ENCODE measurements at places on chromosomes 2 and 18.

GRCh38 chr18:66601649-66602048 is 2.2 kb downstream of the CDH19 start:
- no peak for DNase-seq

DNA sequence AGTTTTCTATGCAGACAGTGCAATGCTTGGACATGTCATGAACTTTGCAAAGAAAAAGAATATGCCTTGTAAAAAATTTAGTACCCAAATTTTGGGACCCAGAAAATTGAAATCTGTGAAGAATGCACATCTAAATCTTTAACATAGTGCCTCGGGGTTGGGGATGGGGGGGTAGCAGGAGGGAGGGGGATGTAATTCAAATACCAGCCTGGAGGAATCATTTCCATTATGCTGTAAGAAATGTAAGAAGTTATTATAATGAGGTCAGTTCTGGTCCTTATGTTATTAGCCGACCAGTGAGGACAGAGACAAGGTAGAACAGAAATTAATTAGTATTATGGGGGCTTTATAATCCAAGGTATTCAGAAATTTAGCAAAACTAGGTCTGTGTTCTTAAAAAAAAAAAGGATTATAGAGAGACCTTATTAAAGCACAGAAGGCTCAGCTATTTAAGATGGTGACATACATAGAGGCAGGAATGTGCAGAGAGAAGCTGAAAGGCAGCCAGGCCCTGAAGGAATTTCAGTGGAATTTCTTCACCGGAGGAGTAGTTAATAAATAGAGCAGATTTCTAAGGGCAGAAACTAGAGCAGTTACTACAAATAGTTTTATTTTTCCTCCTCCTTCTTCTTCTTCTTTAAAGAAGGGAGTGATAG is 89.0 kb upstream of the RBMS1 start:
- no peak for DNase-seq

GRCh38 chr2:217937446-217937845 is 65.3 kb downstream of the TNS1 start:
- DNase-seq, result no peak

GRCh38 chr2:109209412-109209811 is 80.4 kb downstream of the SH3RF3 start:
- DNase-seq, result no peak

GRCh38 chr2:241009601-241010530 is 11.4 kb downstream of the SNED1 start:
- peak; percentile 48 for DNase-seq

DNA sequence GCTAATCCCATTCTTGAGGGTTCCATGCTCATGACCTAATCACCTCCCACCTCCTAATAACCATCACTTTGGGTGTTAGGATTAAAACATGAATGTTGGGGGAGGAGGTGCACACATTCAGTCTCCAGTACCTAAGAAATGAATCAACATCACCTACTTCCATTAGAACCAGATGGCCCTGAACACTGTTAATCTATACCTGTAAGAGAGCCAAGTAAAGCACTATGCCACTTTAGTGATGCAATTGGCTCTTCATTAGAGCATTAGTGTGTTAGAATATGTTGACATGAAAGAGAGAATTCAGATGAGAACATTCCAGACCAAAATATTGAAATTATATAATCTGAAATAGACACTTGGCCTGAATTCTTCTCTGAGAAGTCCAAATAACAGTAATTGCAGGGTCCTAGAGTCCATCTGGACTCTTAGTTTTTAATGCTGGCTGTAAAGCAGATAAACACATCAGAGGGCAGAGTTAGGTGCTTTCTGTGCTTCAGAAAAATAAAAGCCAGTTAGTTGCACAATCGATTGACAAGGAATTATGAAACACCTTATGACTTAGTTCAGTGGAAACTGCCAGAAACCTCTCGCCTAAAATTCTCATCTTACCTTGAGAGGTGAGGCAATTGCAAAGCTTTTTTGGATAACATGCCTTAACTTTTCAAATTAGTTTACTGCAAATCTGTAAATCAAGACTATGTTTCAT is 923.7 kb downstream of the SLC4A3 start:
- DNase-seq, result no peak

DNA sequence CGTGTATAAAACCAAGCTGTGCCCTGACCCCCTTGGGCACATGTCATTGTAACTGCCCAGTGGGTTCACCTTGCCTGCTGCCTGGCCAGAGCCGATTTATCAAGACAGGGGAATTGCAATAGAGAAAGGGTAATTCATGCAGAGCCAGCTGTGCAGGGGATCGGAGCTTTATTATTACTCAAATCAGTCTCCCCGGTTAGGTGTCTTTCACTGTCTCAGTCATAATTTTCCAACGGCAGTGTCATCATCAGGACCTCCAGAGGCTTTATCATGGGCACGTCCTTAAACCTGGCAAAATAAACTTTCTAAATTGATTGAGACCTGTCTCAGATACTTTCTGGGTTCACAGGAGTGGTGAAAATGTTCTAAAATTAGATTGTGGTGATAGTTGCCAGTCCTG is 29.6 kb upstream of the PGAP1 start:
- no peak for DNase-seq

- DNase-seq, result no peak
Observed at GRCh38 chr2:99900556-99900955, 241.8 kb downstream of the AFF3 start.

- no peak for DNase-seq
Observed at GRCh38 chr2:15348636-15349035, 212.5 kb downstream of the NBAS start.

DNA sequence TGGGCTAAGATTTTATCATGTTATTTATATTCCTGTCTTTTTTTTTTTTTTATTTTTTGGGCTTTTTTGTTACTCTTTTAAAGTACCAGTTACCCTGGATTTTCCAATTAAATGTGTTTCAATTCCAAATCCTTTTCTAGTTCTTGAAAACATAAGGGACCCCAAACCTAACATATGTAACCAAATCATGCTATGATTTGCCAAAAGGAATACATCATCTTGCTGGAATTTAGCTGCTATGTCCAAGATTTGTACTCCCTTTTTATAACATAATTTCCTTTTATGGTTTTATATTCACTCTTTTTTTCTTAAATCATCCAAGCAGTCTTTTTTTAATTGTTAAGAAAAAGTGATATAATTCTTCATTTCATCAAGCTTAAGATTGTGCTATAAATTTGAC is 60.9 kb upstream of the DSEL start:
- DNase-seq, result no peak

GRCh38 chr2:78779761-78780160 is 245.7 kb upstream of the REG3G start:
- DNase-seq, result no peak

DNA sequence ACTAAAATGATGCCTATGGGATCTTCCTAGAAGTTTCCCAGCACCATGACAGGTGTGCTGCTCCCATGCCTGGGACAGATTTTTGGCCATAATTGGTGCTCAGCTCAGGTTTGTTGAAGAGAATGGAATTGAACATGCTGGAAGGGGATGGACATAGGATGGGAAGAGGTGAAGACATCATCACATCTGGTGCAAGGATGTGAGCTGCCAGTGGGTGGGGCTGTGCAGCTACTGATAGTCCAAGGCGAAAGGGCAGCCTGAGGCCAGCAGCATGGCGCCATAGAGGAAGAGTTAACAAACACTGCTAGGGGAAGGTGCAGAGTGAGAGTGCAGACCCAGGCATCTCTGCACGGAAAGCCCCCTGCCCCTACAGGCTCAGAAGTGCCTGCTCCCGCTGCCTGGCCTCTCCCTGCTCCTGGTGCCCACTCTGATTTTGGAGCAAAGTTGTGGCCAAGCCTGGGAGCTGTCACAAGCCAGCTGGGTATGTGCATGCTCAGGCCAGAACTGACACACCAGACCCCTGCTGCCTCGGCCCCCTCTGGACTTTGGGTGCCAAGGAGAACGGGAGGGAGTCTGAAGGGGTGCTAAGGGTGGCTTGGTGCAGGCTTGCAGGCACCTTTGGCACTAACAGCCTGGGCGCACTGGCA is 178.6 kb downstream of the ZBTB7C start:
- DNase-seq, result no peak

DNA sequence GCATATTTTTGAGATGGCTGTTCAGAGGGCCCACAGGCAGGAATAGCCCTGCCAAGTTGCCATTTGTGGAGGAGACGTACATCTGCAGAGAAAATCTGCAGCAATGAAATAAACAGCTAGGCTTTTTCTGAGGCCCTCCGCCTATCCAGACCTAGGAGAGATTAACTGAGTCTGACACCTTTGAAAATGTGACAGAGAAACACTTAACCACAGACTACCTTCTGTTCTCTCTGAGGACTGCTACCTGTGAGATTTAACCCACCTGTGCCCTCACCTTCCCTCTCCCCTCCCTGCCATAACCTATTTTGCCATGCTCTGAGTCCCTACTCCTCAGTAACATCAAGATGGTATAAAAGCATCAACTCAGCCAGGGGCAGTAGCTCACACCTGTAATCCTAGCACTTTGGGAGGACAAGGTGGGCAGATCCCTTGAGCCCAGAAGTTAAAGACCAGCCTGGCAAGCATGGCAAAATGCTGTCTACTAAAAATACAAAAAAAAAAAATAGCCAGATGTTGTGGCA is 160.3 kb downstream of the TGIF1 start:
- no peak for DNase-seq

- DNase-seq, result no peak
Observed at GRCh38 chr2:208224802-208225201, 30.1 kb downstream of the IDH1 start.
